ENCODE measurements at places on chromosomes 12 and 14. TPM values are rescaled to one million over a fixed set of nuclear protein-coding genes. Genes with fewer than 3 reads are reported as not detected.

DNA sequence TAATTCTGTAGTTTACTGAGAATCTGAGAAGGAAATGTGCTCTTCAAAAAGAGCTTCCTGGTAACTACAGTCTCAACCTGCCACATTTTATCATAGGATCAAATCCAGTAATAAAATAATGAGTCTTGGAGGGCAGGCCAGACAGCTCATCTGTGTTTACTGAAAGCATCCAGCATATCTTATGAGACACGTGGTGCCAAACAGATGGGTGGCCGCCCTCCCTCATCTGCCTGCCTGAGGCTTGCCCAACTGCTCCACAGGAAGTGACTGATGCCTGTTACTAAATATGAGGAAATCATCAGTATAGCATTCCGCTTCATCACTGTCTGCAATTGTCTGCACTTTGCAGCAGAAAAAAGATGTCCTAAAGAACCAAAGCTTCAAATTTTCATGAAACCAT, 13.5 kb downstream of the DHRS7 start:
- ATAC-seq, result peak; percentile 99

DNA sequence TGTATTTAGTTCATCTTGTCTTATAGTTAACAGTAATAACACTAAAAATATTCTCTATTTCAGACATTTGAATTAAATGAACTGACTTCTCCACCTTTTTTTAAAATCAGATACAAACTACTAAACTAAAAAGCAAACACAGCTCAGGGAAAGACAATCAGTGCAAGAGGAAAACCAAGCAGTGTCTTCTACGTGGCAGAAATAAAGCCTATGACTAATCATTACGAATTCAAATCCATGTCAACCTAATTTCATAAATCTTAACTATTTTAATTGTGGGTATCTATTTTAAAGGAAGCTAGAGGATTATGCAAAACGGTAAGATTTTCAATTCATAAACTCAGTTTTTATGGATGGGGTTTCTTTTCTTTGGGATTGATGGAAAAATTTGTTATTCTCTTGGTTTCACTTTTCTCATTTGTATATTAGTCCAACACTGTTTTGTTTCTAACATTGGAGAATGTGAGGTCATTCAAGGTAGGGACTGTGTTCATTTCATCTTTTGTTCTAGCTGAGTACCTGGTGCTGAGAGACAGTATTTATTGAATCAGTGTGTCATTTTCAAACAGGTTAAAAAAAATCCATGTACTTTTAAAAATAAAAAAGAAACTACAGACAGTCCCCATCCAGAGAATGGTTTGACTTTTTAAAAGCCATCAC, 12.8 kb upstream of the PALS1 start:
- no peak for ATAC-seq

GRCh38 chr14:76287063-76287462, 88.9 kb upstream of the ESRRB start:
- no peak for ATAC-seq

DNA sequence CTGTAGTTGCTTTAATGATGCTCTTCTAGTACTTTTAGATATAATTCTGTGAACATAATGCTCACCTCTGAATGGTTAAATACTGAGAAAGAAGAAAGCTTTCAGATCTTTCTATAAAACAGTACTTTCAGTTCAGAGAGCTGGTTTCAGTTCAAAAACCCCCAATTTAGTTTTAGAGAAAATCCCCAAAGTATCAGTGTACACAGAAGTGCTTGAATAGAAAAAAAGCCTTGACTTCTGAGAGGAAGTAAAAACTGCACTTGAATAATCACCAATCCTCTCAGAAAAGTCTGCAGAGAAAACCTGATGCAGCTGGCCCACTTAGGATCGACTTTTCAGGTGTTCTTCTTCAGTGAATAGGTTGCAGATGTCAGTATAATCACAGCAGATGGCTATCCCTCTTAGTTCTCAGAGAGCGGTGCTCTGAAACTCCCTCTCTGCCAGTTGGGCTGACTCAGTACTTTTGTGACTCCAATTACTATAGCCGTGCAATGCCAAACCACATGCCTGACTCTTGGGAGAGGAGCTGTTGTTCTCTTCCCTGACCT, 616.3 kb downstream of the LRFN5 start:
- ATAC-seq, result no peak

DNA sequence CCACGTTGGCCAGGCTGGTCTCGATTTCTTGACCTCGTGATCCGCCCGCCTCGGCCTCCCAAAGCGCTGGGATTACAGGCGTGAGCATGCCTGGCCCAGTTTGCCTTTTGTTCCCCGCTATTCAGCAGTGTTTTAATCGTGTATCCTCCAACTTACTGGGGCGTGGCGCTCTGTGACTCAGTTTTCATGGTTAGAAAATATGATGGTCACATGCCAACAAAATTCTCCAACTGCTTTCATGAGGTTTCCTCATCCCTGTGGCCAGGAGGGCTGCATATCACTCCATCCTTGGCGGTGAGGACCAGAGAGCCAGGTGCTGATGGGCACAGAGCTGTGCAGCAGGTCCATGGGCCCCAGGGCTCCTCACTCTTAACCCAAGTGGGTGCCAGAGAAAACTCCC, 33.0 kb upstream of the PRMT8 start:
- no peak for ATAC-seq

DNA sequence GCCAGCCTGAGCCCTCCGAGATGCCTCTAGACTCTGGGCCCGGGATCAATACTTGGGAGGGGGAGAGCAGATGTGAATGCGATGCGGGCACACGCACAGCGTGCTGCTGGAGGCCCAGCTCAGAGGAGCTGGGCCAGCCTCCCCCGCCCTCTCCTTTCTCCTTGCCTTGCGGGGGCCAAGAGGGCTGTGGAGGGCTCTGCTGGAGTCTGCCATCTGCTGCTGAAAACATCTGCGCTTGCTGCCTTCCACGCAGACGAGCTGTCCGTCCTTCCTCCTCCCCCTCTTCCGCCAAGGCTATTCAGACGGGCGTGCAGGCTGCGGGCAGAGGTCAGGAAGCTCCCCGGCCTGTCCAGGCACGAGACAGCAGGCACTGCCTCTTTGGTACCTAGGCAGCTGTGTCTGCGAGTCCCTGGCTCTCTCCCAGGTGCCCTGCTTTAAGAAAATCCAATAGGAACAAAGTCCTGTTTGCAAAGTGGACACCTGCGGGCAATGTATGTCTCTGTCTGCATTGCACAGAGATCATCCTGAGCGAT, 75.2 kb downstream of the SPRING1 start:
- ATAC-seq, result no peak

DNA sequence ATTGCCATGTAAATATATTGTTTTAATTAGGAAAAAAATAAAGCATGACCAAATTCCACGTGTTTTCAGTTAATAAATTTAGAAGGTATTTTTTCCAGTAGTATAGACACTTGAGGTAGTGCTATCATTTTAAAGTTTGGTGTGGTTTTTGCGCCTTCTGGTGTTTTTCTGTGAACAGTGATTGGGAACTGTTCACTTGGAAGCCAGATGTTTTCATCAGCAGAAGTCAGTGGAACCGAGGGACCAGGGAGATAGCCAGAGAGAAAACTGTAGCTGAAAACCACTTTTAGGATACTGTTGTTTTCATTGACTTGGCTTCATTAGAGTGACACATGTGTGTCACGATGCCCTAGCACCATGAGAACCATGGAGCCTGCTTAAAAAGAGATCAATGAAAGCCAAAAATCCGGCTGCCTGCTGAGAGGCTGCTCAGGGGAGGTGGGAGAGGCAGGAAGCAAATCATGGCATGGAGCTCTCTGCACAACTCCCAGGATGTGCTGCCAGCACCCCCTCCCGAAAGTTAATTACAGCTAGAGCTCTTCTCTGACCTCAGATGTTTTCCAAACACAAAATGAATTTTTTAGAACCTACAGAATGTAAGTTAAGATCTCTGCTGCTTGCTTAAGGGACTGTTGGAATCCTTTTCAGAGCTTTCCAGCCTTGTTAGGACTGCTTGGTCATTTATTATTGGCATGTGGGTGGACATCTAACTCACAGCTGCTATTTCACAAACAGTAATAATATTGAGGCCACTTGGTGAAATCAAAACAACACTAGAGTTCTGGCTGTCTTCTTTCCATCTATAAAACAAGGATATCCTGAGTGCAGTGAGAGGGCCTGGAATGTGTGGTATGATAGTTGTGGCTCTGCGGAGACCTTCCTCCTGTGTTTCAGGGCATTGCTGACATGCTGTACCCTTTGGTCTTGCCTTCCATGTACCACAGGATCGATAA, 192.3 kb downstream of the ANO4 start:
- ATAC-seq, result no peak

GRCh38 chr12:93042283-93042682, 113.2 kb upstream of the EEA1 start:
- no peak for ATAC-seq

Gene MAP3K9
- total RNA-seq, result 6.8 TPM
